Fibroblast of lung (primary cell): ENCODE measurements at places on chromosomes 3 and 15.
A peak's percentile ranks its signal among the peaks of the same experiment; 100 is the strongest.

DNA sequence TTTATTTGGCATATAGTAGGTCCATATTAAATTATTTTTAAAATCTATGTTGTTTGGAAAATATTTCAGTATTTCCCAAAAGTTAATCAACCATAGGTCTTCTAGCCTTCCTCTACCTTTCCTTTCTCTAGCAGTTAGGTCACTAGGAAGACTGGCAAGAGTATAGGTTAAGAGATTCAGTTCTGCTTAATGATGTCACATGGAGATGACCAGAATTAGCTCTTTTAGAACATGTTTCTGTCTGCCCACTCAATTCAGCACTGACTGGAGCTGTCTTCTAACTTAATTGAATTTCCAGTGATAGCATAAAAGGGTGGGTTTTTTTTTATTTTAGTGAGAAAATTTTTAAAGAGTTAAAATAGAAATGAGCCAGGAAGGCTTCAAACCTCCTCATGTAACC lies 23.8 kb upstream of the ZBED2 start:
- no peak overlapping the region for H3K27ac ChIP-seq
- no peak overlapping the region for H3K4me3 ChIP-seq
- H3K27me3 ChIP-seq: no peaks in the 10 kb centered on the region
- DNase-seq: no peak

DNA sequence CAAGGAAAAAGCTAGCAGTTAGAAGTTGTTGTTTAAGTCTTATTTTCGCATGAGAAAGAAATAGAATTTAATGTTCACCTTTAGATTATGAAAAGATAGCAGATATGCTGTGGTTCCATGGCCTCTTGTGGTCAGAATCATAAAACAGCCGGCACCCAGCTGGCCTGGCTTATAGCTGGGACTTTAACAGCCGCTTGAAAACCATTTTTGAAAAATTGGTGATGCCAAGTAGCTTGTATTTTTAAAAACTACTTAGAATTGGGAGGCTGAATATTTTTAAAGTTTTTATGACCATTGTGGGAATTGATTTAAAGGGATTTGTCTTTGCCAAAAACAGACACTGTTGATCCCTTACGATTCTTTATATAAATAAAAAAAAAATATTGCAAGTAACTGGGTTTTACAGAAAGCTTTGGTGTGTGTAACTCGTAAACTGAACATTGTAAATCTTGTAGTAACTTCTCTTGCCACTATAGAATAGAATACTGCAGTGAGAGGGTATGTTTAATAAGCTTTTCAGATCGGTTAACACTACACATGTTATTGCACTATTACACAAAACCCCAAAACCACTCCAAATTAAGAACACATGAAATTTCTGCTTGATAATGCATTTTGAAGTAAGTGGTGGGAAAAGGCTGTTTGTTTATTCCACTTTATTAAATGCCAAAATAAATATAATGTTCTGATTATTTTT lies 6.6 kb downstream of the ARRDC4 start:
- H3K36me3 ChIP-seq: peaks cover 1% of the 10 kb centered on the region
- H3K27me3 ChIP-seq: no peaks in the 10 kb centered on the region
- peak overlapping the region; percentile 6 for H3K27ac ChIP-seq
- DNase-seq: no peak
- peaks cover 19% of the 10 kb centered on the region for H3K4me1 ChIP-seq

DNA sequence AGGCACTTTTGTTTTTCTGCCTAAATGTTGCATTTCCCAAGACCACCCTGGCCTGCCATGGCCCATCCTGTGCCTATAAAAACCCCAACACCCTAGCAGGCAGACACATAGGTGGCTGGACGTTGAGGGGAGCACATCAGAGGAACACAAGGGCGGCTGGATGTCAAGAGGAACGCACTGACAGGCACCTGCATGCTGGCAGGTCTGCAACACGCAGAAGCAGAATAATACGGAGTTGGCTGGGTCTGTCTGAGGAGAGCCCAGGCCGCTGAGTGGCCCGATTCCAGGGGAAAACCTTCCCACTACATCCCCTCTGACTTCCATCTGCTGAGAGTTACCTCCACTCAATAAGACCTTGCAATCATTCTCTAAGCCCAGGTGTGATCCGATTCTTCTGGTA lies 765.6 kb downstream of the PLOD2 start:
- no peaks in the 10 kb centered on the region for H3K4me1 ChIP-seq
- H3K36me3 ChIP-seq: no peaks in the 10 kb centered on the region
- no peak overlapping the region for H3K27ac ChIP-seq
- no peak overlapping the region for H3K4me3 ChIP-seq
- no peaks in the 10 kb centered on the region for H3K27me3 ChIP-seq

GRCh38 chr3:69087030-69087791 lies 2.5 kb downstream of the ARL6IP5 start:
- H3K27me3 ChIP-seq: no peaks in the 10 kb centered on the region
- no peaks in the 10 kb centered on the region for H3K36me3 ChIP-seq
- H3K4me3 ChIP-seq: peak overlapping the region; percentile 87
- H3K4me1 ChIP-seq: peaks cover 43% of the 10 kb centered on the region
- no peak for DNase-seq
